ENCODE measurements at places on chromosomes 16 and 17. TPM values are rescaled to one million over a fixed set of nuclear protein-coding genes. Genes with fewer than 3 reads are reported as not detected.

Gene DNAH17
- total RNA-seq = 0.29 TPM

Gene LLGL2
- total RNA-seq = 15.6 TPM

Gene IGSF6
- 0.14 TPM for total RNA-seq

Gene TMEM107
- total RNA-seq = 32.6 TPM

Gene SCGB1C2
- not detected for total RNA-seq

Gene VPS9D1
- 3.2 TPM for total RNA-seq

Gene CDH3
- 5.2 TPM for total RNA-seq
